ENCODE measurements at places on chromosomes 5 and 9.

GRCh38 chr5:100877274-100877673 lies 25.8 kb downstream of the ST8SIA4 start:
- DNase-seq, result no peak

- DNase-seq, result no peak
Measured at GRCh38 chr5:174246743-174247142, 201.2 kb downstream of the NSG2 start.

DNA sequence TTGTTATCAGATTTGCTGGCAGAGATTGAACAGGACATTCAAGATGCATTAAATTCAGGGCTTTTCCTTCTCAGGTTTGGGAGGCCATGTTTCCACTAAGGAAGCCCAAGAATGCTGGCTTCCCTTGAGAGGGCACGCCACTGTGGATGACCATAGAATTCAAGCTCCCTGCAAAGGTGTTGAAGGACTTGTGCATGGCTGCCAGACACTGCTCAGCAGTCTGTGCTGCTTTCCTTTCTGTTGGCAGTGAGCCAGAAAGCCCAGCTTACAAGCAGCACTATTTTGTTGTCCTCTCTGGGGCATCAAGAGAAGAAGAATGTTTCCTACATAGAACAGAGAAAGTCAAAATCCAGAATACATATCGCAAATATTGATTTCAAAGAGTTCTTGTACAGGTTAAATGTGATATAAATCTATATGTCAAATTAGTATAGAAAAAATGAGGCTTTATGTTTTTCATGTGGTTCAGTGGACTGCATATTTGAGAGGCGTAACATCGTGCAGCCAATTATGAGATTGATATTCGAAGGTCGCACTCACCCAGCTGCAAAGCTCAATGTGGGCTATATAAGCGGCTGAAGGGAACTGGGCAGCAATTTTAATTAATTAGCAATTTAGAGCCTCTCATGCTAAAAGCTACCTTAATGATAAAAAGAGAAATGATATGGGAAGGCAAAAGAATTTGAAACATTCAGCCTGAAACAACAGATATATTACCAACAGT lies 103.1 kb upstream of the ISL1 start:
- no peak for DNase-seq

GRCh38 chr9:134830926-134831720 lies 49.5 kb upstream of the FCN2 start:
- DNase-seq, result no peak

GRCh38 chr5:45774528-45774927 lies 78.3 kb upstream of the HCN1 start:
- no peak for DNase-seq

DNA sequence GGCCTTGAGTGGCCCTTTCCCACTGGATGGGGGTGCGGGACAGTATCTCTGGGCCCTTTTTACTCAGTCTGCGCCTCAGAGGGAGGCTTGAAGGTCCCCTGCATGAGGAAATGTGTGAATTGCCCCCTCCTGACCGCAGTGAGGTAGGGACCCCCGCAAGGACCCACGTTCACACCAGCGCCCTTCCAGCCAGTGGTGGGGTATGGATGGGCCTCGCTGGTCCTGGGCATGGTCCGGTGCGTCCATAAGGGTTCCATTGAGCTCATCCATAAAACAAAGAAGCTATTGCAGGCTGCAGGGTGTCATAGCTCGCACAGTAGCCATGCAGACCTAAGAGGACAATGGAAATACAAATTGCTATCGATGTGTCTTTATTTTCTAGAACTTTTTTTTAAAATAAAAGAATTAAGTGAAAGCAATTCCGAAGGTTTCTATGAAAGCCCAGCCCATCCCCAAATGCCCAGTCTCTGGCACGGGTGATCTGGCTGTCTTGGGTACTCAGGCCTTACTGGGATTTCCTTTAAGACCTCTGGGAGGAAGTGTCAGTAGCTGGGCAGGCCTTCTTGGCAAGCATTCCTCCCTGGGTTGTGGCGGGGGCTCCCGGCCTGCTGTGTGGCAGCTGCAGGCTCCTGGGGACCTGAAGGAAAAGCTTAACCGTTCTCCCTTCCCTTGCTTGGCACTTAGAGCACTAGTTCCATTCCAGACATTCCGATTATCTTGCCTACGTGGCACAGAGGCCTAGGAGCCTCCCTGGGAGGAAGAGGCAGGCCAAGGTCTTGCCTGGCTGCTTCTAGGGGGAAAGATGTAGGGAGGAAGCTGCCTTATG lies 1.5 kb upstream of the SEMA5A start:
- no peak for DNase-seq

- DNase-seq, result no peak
Measured at GRCh38 chr9:129596541-129597331, 24.2 kb downstream of the C9orf50 start.

DNA sequence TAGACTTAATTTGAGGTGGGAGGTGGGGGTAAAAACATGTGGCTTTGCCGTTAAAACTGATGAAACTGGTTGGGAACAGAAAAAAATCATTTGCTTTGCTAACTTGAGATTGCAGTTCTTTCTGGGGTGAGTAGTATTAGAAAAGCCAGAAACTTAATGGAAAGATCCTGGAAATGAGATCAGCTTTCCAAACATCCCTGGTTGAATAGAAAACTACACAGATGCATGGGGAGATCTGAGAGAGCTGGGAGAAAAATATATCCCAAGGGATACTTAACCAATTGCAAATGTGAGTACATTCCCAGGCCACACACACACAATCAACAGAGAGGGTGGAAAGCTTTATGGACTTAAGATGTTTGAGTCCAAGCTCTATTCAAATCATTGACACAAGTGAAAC lies 222.3 kb downstream of the YTHDC2 start:
- no peak for DNase-seq

DNA sequence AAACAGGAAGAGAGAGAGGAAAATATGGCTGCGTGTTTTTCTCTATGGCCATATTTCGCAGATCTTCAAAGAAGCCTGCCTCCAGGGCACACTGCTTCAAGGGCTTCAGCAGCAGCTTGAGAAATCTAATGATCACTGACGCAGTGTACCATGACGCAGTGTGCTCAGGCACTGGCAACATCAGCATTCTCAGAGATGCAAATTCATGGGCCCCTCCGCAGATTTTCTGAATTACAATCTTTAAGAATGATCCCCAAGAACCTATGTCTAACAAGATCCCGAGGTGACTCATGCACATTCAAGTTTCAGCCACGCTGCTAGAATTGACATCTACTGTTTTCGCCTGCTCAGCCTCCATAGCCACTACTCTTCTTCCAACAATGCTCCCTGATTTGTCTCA lies 143.9 kb upstream of the ZNF366 start:
- DNase-seq, result no peak

DNA sequence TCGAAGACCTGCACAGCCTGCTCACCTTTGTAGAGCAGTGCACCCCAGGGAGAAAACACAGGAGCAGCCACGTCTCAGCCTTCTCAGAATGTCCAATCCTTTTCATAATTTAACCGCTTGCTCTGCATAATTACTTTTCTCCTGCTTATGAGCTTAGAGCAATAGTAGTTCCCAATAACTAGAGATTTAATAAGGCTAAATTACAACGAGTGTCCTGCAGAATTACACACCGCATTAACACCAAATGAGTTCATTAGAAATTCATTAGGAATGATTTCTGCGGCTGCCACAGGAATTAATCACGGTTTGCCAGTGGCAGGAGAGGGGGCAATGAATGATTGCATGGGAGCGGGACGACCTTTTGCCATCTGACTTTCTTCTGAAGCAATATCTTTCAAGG lies 18.7 kb upstream of the FABP6 start:
- DNase-seq, result no peak

- no peak for DNase-seq
Measured at GRCh38 chr9:83440641-83441040, 97.6 kb downstream of the FRMD3 start.

DNA sequence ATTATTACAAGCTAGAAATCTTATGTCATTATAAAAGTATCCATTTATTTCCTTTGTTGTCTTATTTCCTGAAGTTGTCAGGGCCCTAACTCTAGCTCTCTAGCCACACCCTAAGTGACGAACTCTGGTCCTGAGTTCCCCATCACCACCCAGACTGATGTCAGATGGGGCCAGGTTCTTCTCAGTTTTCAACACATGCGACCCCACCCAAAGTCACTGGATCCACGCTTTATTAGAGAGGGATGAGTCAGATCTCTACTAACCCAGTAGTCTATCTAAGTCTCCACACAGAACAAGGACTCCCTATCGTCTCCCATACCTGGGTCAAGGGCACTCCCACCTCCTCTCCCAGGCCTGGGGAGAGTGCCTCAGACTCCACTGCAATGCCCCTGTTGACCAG lies 6.8 kb upstream of the FEM1C start:
- DNase-seq, result no peak

DNA sequence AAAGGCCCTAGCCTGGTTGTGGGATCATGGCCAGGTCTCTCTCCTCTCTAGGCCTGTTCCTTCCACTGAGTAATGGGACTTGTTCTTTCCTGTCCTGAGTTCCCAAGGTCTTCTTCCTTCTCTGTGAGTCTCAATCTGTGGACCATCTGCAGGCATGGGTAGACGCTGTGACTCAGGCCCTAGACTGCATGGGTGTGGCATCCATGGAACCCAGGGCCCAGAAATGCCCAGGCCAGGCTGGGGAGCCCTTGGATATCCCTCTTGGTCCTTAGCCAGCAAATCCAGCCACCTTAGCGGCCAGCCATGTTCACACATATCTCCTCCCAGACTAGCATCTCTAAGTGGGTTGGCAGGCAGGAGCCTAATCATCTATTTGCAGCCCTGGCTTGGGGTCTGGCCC lies 2.3 kb upstream of the ACSL6 start:
- peak; percentile 55 for DNase-seq

GRCh38 chr5:56251918-56252553 lies 18.9 kb upstream of the ANKRD55 start:
- DNase-seq, result no peak

DNA sequence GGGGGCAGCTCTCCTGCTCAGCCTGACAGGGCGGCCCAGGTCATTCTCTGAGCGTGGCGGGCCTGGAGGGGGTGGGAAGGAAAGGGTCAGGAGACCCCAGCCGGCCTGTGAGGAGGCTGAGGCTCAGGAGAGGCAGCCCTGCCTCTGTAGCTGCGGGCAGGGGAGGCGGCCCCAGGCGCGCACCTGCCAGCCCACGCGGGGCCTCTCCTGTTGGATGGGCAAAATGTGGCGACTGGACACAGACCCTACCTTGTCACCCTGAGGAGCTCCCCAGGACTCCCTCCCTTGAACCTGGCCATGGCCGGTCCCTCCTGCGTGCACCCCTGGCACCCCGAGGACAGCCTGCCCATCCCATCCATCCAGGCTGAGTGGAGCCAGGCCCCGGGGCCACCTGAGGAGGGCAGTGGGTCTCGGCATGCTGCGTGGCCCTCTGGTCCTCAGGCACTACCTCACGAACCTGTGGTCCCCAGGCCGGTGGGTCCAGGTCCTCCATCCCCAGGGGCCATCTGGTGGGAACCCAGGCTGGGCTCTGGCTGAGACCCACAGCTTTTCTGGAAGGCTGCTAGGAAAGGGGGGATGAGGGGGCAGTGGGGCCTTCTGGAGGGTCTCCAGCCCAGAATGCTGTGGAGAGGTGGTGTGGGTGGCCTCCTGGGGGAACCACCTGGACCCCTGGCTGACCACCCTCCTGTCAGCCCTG lies 15.1 kb upstream of the NRARP start:
- DNase-seq, result peak; percentile 55

GRCh38 chr5:122715095-122715494 lies 59.8 kb upstream of the SNX2 start:
- no peak for DNase-seq

DNA sequence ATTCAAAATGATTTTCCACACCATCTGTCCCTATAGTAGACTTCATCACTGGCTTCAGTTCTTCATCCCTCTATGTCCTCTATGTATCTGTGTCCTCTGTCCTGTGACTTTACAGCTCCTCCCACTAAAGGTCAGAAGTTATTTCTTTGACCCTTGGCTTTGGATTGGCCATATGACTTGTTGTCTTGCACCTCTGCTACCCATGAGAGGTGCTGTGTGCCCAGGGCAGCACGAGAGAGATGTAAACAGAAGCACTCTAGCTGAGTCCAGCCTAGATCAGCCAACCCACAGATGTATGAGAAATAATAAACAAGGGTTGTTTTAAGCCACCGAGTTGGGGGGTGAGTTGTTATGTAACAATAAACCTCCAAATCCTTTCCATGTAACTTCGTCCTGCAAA lies 63.4 kb upstream of the ENTREP1 start:
- DNase-seq, result no peak

DNA sequence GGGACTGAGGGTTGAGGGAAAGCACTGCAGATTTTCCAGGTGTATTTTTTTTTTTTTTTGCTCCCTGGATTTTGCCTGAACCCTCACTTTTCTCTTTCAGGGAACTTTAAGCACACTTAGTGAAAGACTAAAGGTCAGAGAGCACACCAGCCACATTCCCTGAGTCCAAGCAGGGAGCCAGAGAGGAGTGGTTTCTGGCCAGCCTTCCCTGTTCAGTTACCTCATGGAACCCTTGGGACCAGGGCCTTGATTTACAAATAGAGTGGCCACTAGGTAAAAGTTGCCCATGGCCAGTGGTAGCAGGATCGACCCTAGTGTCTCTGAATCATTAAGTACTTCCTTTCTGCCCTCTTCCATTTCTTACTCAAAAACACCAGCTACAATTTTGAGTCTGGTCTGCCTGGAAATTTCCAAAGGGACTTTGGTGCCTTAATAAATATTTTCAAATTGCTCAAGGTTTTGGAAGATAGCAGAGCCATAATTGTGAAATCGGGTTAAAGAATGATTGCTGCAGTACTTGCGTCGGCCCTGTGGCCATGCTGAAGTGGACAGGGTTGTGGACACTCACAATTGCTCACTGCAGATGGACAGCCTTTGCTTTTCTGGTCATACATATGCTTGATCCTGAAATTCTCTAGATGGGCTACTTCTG lies 14.5 kb downstream of the PALM2AKAP2 start:
- DNase-seq, result no peak

GRCh38 chr9:15635752-15636151 lies 82.9 kb downstream of the CCDC171 start:
- DNase-seq, result no peak
